Stimulated activated CD8-positive, alpha-beta memory T cell treated with anti-CD3 and anti-CD28 coated beads, Interleukin-4, amount 100 ng/mL, for 4 hours (primary cell): ENCODE measurements at places on chromosomes 7 and 10.

- no peak for DNase-seq
Measured at GRCh38 chr10:26323219-26323618, 106.6 kb downstream of the GAD2 start.

DNA sequence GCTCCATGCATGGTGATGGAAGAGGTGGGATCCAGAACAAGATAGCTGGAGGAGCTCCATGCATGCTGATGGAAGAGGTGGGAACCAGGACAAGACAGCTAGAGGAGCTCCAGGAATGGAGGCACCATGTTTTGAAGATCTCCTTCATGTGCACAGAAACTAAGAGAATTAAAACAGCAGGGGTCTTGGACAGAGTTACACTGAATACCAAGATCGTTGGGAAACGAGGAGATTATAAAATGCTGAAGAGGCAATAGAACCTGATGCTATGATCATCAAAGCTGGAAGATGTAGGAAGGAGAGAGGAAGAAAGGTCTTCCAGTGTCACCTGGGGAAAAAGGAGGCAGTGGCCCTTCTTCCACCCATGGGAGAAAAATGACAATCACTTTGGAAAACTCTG, 193.6 kb upstream of the PFKP start:
- DNase-seq = no peak

- no peak for DNase-seq
Measured at GRCh38 chr10:30540276-30540675, 89.3 kb downstream of the LYZL2 start.

DNA sequence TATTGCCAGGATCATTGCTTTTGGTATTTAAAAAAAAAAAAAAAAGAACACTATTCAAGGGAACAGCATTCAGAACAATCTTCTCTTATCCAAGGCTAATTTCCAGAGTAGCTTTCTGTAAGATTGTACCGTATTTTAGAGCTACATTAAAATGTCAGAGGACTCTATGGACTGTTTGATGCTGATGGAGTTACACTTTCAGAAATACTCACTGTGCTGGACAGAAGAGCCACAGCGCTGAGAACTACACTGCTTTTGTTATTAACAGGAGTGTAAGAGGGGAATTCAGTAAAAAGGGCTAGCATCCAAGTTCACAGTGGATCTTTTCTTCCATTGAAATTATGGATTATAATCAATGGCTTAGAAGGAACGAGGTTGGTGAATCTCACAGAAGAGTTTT, 247.7 kb downstream of the AHR start:
- no peak for DNase-seq

- no peak for DNase-seq
Measured at GRCh38 chr7:129613016-129613337, 1.5 kb downstream of the NRF1 start.

DNA sequence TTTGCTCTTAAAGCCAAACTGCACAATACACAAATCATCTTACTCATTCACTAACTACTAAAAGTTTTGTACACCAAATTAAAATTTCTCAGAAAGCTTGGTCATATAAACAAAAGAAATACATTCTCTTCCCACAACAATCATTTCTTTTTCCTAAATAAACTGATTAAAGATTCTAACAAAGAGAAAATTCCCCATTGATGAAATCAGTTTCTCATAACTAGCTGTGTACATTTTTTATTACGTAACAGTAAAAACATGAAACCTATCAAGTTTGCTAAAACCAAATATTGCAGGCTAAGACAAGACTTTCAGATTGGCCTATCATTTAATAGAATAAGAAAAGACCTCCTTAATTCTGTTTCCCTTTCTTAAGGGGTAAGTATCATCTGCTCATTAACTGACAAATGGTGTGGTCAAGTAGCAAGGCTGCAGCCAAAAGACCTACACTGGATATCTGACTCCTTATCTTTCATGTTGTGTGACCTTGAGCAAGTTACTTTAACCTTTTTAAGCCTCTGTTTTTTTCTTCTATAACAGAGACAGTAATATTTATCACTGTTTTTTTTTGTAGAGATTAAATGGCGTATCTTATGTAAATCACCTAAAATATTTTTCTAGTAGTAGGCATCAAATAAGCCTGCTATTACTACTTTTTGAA, 22.4 kb downstream of the NAMPT start:
- DNase-seq = no peak
